ENCODE measurements at places on chromosomes 12 and 14.

GRCh38 chr12:100368066-100368465 lies 11.2 kb downstream of the SLC17A8 start:
- no peak for DNase-seq

- no peak for DNase-seq
Measured at GRCh38 chr14:102485693-102486512, 23.7 kb downstream of the ANKRD9 start.

GRCh38 chr12:102948941-102949352 lies 8.5 kb upstream of the ASCL1 start:
- DNase-seq: no peak

GRCh38 chr12:25764409-25764808 lies 194.1 kb upstream of the RASSF8 start:
- no peak for DNase-seq

GRCh38 chr12:124904306-124905098 lies 9.9 kb downstream of the UBC start:
- DNase-seq: no peak

- no peak for DNase-seq
Measured at GRCh38 chr14:64556526-64556925, 6.8 kb downstream of the PPP1R36 start.

- DNase-seq: no peak
Measured at GRCh38 chr14:104119119-104119487, 19.3 kb upstream of the KIF26A start.

GRCh38 chr14:67357186-67357968 lies 2.2 kb downstream of the ATP6V1D start:
- DNase-seq: no peak

DNA sequence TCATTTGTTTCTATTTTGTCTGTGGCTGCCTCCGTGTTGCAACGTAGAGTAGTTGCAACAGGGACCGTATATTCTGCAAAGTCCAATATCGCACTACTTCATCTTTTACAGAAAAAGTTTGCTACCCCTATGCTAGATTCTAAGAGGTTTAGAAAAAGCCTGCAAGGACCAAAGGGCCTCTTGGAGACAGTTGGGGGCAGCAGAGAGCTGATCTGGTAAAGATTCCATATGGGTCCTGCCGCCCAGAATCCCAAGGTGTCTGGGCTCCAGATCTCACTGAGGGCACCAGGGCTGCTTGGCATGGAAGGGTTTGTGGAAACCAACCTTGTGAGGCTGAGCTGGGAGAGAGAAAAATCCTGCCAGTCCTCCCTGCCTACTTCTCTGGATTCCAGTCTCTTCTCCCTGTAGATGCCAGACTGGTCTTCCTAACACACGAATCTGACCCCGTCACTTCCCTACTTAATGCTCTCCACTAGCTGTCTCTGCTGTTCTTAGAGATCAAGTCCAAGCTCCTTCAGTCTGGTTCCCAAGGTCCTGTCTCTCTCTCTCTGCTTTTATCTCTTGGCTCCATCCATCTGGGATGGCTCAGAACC lies 74.6 kb downstream of the GLRX5 start:
- DNase-seq: no peak

DNA sequence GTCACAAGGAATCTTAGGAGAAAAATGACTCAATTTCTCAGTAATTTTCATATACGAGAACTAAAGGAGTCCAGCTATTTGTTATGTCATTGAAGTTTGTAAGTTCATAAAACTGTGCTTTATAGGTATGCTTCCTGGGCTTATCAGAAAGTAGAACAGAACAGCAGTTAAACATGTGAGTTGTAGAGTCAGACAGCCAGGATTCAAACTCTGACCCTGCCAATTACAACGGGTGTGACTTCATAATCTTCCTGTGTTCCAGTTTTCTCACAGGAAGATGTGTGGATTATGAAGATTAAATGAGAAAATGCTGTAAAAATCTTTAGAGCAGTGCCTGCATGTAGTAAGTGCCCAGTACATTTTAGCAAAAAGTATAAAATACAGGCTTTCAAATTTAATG lies 8.9 kb downstream of the TRIM9 start:
- DNase-seq: no peak

DNA sequence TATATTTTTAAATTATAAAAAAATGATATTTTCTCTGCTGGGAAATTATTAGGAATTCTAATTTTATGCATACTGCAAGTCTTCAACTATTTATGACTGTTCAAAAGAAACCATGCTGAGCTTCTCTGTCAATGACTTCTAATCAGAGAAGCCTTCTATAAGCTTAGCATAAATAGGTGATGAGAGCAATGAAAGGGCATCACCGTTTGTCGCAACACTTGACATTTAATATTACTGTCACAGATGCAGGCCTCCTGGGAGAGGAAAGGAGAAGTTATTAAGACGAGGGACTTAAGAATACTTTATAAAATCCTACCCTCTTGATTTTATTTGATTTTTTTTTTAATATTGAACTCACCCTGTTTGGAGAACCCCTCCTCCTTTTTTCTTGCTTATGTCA lies 69.8 kb downstream of the CAPZA3 start:
- no peak for DNase-seq

GRCh38 chr12:77435446-77436091 lies 370.2 kb upstream of the E2F7 start:
- DNase-seq: no peak

DNA sequence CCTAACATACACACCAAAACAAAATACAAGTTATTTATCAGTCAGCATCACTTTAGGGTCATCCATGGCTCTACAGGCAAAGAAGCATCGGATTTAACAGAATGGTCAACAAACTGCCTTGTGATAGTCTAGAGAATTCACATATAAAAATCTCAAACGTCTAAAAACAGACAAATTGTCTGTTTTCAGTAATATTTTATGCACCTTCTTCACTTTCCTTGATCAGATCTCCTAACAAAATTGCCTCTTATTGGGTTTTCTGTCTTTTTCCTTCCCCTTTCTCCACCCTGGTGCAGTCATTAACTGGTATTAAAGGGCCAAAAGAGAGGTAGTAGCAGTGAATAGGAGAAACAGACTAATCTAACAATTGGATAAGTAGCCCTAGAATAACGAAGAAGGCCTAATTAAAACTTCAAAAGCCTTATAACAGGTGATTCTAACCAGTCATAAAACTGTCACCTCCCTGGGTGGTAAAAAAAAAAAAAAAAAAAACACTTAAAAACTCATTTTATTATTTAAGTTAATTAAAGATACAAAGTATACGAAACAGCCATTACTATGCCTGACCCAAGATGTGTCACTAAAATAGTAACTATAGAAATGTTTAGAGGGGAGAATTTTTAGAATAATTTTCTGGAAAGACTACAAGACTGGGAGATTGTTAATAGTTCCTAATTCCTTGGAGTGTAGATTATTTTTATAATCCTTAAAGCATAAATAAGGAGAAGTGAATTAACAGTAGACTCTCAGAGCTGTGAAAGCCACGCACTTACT lies 1.5 kb downstream of the KIF21A start:
- DNase-seq: no peak

- no peak for DNase-seq
Measured at GRCh38 chr12:57844709-57845477, 1.6 kb downstream of the CTDSP2 start.

- no peak for DNase-seq
Measured at GRCh38 chr12:15435597-15435996, 113.3 kb downstream of the PTPRO start.

- no peak for DNase-seq
Measured at GRCh38 chr14:69992564-69992963, 113.3 kb downstream of the SMOC1 start.

DNA sequence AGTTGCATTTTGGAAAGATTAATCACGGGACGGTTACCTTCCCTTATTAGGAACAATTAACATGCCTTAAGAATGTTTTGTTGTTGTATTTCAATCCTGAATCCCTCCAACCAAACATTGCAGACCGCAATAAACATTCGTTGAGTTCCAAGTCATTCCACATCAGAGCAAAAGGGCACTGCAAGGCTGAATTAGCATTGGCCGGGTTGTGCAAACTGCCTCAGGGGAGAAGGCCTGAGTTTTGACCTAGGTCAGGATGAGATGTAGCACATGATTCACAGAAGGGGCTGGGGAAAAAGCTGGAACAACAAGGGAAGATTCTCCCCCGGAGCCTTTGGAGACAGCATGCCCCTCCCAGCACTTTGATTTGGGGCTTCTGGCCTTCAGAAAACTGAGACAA lies 82.1 kb upstream of the BDKRB2 start:
- DNase-seq: no peak

- DNase-seq: no peak
Measured at GRCh38 chr14:26191123-26191522, 406.7 kb downstream of the NOVA1 start.

DNA sequence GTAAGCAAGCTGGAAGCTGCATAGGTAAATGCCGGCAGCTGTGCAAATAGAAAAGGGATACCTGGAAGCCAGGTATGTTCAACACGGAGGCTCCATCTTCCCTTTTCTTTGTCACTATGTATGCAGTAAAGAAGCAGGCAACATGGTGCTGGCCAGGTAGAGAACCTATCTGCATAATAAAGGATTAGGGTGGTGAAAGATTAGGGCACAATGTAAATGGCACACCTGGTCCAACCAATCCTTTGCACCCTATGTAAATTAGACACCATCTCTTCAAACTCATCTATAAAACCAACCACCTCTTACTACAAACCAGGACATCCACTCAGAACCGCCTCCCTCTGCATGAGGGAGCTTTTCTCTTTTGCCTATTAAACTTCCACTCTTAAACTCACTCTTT lies 32.3 kb downstream of the RPS29 start:
- DNase-seq: no peak

GRCh38 chr12:68536885-68537485 lies 73.7 kb upstream of the RAP1B start:
- DNase-seq: no peak

- no peak for DNase-seq
Measured at GRCh38 chr14:50083467-50084337, 32.7 kb downstream of the VCPKMT start.

DNA sequence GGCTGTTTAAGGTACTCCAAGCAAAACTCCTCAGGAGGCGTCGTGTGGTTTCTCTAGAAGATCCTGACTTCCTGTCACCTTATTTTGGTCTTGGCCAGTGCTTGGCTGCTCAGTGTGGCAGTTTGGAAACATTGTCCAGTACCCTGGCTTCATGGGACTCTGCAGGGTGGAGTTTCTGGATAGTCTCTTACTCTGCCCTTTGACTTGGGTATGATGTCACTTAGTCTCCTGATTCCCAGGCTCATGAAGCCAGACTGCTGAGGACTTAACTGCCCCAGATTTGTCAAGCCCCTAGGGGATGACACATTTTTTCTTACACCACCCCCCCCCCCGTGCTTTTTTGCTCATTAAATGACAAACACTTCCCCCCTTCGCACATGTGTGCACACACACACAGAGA lies 82.7 kb downstream of the ADCK1 start:
- DNase-seq: no peak

DNA sequence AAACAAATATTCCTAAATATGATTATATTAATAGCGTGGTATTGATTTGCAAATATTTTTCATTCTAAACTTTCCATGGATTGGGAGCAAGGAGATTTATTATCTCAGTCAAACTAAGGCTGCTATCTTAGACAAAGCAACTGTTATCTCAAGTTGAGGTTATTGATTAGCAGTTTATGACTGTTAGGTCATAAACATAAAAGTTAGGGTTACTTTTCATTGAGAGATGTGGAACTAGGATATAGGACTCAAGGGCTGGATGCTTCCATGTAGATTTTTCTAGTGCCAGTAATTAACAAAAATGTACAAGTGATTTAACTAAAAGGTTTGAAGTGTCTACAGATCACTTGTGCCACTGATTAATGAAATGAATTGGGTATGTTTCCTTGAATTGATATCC lies 19.1 kb downstream of the SCFD1 start:
- DNase-seq: no peak

DNA sequence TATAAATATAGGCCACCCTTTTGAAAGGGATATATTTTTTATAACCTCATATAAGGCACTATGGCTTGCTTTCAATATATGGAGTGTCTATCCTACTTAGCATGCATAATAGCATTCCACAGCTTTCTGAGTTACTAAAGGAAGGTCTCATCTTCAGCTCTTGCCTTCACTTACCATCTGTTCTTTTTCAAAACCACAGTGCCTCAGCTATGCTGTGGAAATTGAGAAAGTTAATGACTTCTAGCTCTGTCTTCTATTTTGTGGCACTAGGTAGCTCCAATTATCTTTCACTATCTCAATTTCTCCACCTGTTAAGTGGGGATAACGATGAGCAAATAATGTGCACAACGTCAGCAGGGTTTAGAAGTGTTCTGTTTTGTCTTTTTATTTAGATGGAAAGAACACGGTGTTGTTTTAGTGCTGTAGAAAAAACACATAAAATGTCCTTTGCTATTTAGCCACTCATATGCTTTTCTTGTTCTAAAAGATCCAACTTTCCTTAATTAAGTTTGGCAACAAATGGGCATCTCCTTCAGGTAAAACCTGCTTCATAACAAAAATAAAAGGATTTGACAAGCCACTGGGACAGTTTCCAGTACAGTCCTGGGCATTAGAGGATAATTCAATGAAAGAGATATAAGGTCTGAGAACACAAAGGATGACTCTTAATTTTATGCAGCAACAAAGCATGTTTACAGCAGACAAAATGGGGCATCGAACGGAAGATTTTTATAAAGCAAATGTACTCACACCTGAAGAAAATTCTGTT lies 462.0 kb upstream of the SYT1 start:
- no peak for DNase-seq

- no peak for DNase-seq
Measured at GRCh38 chr14:73393375-73393774, 65.0 kb downstream of the NUMB start.

DNA sequence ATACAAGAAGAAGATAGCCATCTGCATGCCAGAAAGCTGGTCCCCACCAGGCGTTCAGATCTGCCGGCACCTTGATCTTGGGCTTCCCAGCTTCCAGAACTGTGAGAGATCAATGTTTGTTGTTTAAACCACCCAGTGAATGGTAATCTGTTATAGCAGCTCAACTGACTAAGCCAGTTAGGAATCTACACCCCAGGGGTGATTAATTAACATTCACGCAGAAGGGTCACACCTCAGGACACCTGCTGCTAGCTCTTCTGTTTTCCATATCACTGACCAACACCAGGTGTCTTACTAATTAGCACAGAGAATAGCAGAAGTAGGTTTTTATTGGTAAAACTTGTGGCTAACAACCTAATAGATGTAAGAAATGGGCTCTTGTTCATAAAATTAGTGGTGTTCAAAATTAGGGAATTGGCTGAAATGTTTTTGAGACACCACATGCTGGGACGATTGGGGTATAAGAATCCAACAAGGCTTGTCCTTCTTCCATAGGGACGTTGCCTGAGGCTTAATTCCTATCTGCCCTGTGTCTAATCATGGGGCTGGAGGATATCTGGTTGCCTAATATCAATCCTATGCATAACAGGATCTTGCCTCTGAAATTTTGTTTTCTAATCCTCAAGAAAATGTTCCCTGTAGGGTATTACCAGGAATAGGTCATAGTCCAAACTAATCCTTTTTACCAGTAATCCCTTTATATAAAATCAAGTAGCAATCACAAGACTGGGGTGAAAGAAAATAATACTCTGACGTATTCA lies 42.0 kb upstream of the CHST11 start:
- DNase-seq: no peak

Measured in stimulated activated CD4-positive, alpha-beta T cell treated with anti-CD3 and anti-CD28 coated beads, Interleukin-1b, Interleukin-23, amount 100 ng/mL, for 24 hours (primary cell).